ENCODE measurements at places on chromosomes 4 and X.

GRCh38 chrX:153600032-153600373, 1.1 kb upstream of the CCNQ start:
- peak; percentile 4 for DNase-seq

- DNase-seq: no peak
Observed at GRCh38 chrX:77060572-77060971, 386.6 kb upstream of the FGF16 start.

DNA sequence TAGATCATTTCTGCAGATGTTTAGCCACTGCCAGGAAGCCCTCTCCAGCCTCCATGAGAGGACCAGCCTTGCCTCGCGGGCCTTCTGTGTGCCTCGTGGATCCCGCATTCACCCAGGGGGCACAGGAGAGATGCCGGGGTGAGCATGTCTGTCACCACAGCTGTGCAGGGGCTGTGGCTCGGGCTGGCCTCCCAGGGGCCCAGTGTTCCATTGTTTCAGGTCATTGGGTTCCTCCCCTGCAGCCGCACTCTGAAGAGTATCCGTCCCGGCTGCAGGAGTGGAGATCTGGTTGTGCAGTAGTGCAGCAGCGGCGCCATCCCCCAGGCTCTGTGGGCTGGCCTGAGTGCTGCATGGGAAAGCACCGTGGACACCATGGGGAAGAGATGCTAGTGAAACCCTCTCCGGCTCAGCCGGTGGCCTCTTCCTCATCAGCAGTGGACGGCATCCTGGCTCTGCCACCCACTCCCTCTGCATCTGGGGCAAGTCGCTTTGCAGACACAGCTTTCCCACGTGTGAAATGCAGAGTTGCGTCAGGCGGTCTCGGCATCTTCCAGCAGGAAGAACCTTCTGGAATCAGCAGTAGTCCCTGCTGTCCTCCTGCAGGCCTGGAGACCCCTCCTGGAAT, 29.1 kb downstream of the TBC1D14 start:
- no peak for DNase-seq

- no peak for DNase-seq
Observed at GRCh38 chrX:149272690-149273463, 232.2 kb downstream of the IDS start.

- DNase-seq: no peak
Observed at GRCh38 chr4:36333303-36333877, 52.0 kb downstream of the DTHD1 start.

GRCh38 chr4:184282251-184282713, 64.6 kb upstream of the ENPP6 start:
- DNase-seq: no peak

DNA sequence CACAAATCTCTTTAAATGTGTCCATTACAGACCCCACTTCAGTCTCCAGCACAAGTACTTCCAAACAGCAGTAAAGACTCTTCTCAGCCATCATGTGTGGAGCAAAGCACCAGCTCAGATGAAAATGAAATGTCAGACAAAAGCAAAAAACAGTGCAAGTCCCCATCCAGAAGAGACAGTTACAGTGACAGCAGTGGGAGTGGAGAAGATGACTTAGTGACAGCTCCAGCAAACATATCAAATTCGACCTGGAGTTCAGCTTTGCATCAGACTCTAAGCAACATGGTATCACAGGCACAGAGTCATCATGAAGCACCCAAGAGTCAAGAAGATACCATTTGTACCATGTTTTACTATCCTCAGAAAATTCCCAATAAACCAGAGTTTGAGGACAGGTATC, 78.0 kb downstream of the SLC10A6 start:
- DNase-seq: no peak

DNA sequence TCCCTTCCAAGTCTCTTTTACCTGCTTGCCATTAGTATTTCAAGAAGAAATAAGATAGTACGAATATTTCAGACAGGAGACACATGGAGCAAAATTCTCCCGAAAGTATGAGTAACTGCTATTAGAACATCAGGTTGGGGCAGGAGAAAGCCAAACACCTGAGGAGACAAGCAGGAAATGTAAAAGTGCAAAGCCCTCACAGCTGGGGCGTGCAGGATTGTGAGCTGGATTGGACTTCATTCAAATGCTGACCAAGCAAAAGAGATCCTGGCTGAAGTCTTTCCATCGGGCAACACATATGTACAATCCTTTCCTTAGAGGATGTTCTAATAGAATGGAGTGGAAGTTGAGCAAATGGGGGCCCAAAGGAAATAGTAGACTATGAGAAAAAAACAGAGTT, 76.8 kb downstream of the DTHD1 start:
- DNase-seq: no peak

DNA sequence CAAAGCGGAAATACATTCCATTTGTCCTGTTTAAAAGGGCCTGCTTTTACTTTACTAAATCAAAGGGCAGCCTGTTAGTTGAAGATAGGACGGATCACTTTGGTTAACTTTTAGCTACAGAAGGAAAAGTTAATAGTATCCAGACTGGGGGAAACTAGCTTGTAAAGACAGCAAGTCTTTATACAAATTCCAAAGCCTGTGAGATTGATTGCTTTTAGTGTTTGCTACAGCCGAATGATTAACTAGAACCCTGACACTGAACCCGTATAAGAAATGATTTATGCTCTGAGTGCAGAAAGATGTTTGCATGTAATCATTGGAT, 93.4 kb downstream of the FRAS1 start:
- peak; percentile 50 for DNase-seq

GRCh38 chrX:78104447-78105176, 564 bp downstream of the PGK1 start:
- DNase-seq: no peak

DNA sequence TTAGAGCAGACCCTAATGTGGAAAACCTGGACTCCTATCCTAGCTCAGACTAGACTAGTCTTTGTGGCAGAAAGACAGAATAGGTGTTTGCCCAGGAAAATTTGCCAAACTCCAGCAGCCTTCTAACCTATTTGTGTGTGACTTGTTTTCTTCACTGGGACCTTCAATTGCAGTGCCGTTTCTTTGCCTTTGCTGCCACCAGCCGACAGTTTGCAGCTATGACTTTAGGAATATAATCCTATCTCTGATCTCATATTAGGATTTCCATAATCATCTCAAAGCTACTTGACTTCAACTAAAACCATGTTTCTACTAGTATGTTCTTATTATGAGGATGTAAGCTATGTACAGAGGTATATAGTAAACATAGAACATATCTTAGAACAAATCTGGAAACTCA, 60.2 kb upstream of the PGAM4 start:
- peak; percentile 9 for DNase-seq

DNA sequence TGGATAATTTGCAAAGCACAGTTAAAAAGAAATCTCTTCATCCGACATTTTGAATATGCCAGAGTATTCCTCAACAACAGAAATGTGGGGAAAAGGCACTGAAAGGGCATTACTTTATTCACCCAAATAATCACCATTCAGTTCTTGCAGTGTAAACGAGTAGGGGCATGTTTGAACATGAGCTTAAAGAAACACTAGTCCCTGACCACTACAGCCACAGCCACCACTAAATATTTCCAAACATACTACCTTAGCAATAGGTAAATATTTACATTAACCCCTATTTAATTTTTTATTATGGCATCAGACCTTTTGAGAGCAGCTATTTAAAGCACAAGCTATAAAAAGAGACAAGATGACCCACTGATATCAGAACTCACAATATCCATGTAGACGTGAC, 27.6 kb downstream of the MCF2 start:
- DNase-seq: no peak

GRCh38 chr4:184253072-184253420, 35.4 kb upstream of the ENPP6 start:
- DNase-seq: no peak

DNA sequence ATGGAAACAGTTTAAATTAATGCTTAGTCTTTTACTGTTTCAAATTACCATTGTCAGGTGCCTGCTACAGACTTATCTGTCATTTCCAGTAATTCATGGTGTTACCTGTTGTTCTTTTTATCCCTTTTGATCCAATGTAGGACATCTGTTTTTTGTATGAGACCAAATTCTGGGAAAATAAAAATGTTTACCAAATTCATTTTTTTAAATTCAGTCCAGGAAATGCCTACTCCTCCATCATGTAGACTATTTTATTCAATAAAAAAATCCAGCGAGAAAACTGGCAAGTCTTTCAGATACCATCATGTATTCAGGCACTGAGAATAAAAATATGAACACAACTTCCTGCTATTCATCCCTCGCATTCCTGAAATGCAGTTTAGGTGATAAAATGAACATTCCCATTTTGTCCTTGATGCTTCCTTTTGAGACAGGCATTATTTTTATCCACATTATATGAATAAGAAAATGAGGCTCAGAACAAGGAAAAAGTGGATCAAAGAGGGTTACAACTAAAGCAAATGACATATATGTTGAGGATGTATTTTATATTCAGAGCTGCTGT, 584.2 kb downstream of the SPRY1 start:
- DNase-seq: peak; percentile 17

- no peak for DNase-seq
Observed at GRCh38 chr4:3335385-3335784, 42.6 kb downstream of the RGS12 start.

DNA sequence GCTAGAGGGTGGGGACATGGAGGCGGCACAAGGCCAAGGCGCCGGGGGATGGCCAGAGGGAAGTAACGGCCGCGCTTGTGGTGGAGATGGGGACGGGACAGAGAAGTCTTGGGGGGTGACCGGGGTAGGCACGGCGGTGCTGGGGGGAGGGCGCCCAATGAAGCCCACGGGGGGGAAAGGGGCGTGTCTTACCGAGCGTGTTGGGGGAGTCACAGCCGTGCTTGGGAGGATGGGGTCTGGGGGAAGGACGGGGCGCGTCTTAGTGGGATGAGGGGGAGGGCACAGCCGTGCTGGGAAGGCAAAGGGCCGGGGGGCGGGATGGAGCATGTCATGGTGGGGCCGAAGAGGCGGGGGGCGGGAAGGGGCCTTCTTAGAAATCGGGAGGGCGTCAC, 952 bp downstream of the ARSD start:
- no peak for DNase-seq

DNA sequence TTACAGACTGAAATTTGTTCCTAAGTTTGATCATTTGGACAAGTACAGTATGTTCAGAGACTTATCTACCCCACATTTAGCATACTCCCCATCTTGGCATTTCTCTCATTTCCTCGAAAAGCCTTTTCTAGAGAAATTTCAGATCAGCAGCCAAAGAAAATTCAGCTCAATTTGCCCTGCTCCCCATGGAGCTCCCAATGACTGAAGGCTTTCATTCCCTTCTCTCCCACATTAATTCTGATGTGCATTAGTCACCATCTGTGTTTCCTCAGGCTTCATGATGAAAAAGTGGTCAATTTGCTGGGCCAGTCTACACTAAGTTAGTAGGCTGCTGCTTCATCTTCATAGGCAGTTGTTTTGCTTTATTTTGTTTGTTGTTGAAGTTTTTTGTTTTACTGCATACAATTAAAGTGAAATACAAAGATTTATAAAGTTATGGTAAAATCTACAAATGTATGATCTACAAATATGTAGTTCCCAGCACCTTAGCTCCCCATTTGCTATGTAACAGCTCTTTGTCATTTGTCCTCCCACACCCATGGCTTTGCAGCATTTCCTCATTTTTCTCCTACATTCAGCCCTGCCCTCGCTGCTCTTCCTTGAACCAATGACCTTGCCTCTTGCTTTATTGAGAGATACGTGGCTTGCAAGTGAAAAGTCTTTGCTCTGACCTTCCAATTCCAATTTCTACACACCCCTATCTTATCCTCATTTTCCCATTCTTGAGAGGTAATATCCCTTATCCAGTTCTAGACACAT, 193.9 kb downstream of the ANAPC10 start:
- DNase-seq: peak; percentile 20

DNA sequence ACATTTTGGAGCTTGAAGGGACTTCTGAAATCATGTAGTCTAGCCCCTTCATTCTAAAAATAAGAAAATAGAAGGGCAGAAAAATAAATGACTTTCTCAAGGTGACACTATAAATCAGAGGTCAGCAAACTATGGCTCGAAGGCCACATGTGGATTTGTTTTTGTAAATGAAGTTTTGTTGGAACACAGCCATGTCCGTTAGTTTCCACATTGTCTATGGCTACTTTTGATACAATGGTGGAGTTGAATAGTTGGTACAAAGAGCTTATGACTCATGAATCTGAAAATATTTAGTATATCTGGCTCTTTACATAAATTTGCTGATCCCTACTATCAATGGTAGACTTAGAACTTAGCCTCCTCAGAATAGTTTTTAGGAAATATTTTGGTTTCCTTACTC, 302.4 kb upstream of the PRPS2 start:
- DNase-seq: no peak

DNA sequence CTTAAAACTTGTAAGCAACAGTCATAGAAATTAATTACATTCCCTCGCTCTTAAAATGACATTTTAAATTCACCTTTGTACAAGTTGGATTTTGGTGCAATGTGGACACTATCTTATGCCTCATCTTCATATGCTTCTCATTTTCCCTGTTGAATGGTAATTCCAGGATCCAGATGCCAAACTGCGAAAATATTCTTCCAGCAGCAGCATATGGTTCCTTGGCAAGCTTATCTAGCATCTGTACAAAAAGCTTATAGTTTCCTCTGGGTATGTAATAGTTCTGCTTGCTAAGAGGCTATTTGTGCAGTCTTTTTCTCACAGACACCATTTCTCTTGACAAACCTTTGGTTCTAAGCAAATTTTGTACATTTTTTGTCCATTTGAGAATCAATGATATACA, 2079.7 kb upstream of the AGA start:
- DNase-seq: no peak

DNA sequence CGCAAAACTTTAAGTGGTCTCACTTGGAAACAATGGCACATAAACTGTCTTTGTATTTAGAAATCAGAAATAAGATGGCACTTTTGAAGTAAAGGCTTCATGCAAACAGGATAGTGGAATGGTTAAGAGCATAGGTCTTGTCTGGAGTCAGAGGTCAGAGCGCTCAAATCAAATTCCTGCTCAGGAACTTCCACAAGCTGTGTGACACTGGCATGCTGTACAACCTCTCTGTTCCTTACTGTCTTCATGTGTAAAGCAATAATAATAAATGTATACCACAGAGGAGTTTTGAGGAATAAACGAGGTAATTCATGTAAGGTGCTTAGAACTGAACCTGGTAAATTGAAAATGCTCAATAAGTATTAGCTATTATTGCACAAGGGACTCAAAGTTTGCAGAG, 43.4 kb upstream of the ACSL4 start:
- DNase-seq: no peak

GRCh38 chr4:150173982-150174398, 95.7 kb downstream of the DCLK2 start:
- DNase-seq: no peak

- DNase-seq: no peak
Observed at GRCh38 chr4:122803788-122804208, 22.8 kb upstream of the FGF2 start.

DNA sequence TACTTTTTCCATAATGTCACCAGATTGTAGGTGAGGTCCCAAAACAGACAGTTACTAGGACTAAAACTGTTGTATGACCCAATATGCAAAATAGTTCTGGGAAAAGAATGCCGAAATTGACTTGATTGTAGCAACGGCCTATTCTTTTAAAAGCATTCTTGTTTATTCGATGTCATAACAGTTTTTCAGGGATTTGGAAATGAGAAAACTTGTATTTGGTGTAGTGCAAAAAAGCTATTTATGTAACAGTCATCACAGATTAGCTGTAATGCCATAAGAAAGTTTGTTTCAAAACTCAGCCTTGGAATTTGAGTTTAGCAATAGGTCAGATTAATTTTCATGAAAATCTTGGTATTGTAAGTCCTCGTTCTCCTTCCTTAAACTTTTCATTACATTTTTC, 69.2 kb upstream of the DIAPH2 start:
- no peak for DNase-seq

All from kidney glomerular epithelial cell (primary cell).